ENCODE measurements at places on chromosomes 1 and 21.

- peaks cover 4% of the 10 kb centered on the region for H3K4me1 ChIP-seq
- no peak for DNase-seq
- H3K27ac ChIP-seq: no peak overlapping the region
Measured at GRCh38 chr1:246787781-246788513, 63.7 kb downstream of the SCCPDH start.

DNA sequence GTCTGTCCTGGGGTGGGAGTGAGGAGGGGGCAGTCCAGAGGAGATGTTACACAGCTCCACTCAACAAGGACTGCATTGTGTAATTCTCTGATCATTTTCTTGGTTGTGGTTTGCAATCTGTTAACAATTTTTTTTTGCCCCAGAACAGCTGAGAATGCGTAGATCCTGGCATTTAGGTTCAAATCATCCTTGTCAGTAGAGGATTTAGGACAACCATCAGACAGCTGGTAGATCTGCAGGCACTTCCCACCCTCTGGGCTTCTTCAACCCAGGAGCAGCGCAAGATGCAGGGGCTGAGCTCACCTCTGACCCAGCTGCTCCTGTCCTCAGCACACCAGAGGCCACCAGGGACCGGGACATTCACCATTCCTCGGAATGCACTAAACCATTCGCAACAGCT lies 13.5 kb downstream of the BCAR3 start:
- peaks cover 3% of the 10 kb centered on the region for H3K4me1 ChIP-seq
- no peak for DNase-seq
- peaks cover 3% of the 10 kb centered on the region for H3K36me3 ChIP-seq
- H3K27me3 ChIP-seq: peaks cover 3% of the 10 kb centered on the region

DNA sequence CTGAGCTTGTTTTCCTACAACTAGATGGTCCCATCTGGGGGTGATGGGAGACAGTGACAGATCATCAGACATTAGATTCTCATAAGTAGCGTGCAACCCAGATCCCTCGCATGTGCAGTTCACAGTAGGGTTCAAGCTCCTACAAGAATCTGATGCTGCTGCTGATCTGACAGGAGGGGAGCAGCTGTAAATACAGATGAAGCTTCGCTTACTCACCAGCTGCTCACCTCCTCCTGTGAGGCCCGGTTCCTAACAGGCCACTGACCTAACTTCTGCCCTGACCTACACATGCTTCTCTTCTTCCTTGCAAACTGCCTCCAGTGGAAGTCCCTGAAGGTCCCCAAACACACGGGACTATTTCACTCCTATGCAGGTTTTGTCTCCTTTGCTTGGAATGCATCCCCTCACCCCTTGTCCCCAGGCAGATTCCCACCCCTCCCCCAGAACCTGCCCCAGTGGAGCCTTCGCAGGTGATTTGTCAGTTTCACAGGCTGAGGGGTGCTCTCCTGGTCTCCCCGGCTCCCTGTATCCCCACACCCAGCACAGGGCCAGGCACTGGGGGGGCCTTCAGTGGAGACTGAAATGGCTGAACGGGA lies 5.7 kb upstream of the ZBTB48 start:
- H3K4me3 ChIP-seq: no peak overlapping the region
- no peak overlapping the region for H3K27ac ChIP-seq
- DNase-seq: no peak
- H3K36me3 ChIP-seq: peaks cover 3% of the 10 kb centered on the region
- no peaks in the 10 kb centered on the region for H3K27me3 ChIP-seq

DNA sequence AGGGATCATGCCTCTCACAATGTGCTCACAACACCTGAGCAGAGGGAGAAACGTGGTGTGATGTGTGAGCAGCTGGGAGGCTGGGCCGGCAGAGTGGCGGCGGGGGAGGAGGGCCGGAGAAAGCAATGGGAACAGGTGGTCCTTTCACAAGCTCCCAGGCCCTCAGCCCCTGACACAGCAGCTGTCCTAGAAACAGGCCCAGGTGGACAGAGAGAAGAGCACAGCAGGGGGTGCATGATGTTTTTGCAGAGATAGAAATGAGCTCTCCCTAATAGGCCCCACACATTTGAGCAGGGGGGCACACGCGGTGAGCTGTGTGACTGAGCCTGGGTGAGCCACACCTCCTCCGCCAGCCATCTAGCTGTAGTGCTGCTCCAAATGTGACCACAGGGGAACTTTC lies 7.6 kb upstream of the RGS16 start:
- H3K27ac ChIP-seq: no peak overlapping the region
- H3K4me1 ChIP-seq: peaks cover 27% of the 10 kb centered on the region
- no peaks in the 10 kb centered on the region for H3K36me3 ChIP-seq
- peaks cover 43% of the 10 kb centered on the region for H3K27me3 ChIP-seq

DNA sequence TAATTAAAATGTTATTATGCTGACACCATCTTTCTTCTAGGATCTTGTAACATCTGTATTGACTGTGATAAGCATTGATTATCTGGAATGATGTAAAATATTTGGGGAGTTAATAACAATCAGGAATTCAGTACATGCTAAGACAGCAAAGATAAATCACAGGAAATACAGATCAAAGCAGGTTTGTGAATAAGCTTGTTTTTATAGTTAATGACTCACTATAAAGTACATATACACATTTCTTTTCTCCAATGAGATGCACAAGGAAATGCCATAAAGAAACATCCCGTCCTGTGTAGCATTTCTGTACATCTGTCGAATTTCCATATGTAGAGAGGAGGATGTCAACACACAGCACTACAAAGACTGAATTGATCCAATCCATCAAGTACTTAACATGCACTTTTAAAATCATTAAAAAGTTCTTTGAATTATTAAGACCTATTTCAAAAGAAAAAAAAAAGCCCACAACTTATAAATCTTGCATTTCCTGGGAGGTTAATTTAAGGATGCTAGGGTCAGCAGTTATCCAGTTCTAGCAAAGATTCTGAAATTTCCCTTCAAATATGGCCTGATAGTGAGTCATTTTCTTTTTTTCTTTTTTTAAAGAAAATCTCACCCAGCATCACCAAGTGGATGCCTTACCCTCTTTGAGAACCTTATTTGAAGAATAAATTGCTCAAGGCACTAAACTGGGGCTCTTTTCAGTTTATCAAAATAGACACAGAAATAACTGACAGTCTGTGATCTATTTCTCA lies 243.2 kb upstream of the NR5A2 start:
- no peak for DNase-seq
- no peaks in the 10 kb centered on the region for H3K36me3 ChIP-seq
- H3K4me3 ChIP-seq: no peak overlapping the region
- H3K4me1 ChIP-seq: peaks cover 2% of the 10 kb centered on the region
- H3K27ac ChIP-seq: no peak overlapping the region
- H3K27me3 ChIP-seq: peaks cover 17% of the 10 kb centered on the region

DNA sequence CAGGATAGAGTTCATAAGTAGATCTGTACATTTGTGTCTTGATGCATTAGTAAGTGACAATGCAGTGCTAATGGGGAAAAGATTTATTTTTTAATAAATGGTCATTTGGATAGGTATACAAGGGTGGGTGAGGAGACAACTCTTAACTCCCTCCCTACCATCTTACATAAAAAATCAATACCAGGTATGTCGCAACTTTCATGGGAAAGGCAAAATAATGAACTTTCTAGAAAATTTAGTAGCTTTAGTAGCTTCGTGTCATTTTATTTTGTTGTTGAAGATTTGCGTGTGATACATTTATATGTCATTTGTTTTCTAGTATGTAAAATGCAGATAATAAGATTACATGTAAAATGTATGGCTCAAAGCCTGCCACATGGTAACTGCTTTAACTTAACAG lies 310.8 kb downstream of the RYR2 start:
- H3K36me3 ChIP-seq: no peaks in the 10 kb centered on the region
- no peaks in the 10 kb centered on the region for H3K4me1 ChIP-seq
- H3K27ac ChIP-seq: no peak overlapping the region
- H3K4me3 ChIP-seq: no peak overlapping the region
- H3K27me3 ChIP-seq: peaks cover 10% of the 10 kb centered on the region
- DNase-seq: no peak

GRCh38 chr1:228082918-228083870 lies 686 bp downstream of the ARF1 start:
- no peaks in the 10 kb centered on the region for H3K27me3 ChIP-seq
- peak overlapping the region; percentile 95 for H3K4me3 ChIP-seq
- peaks cover 49% of the 10 kb centered on the region for H3K4me1 ChIP-seq
- DNase-seq: peak; percentile 29
- H3K27ac ChIP-seq: peak overlapping the region; percentile 94
- H3K36me3 ChIP-seq: no peaks in the 10 kb centered on the region

DNA sequence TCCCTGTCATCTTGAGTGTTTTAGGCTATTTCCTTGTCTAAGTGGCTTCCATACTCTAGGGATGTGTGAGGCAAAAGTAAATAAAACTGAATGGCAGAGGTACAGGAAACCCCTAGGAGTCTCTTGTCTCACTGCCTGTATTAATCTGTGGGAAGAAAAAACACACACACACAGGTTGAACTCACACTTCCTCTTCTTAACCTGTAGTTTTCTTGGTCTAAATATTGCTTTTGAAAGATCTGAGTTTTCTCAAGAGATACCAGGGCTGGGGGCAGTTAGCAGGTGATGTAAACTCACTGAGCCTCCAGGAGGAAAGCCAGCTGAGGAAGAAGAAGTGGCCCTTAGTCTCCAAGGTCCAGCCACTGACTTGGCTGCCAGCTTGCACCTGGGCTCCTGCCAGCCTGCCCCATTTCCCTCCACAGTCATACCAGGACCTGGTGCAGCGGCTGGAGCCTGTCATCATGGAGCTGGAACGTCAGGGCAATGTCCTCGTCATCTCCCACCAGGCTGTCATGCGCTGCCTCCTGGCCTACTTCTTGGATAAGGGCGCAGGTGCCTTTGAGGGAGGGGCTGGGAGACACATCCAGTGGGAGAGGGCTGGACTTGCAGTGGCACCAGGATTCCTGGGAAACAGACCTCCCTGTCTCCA lies 16.9 kb downstream of the PFKFB2 start:
- no peaks in the 10 kb centered on the region for H3K36me3 ChIP-seq
- H3K4me1 ChIP-seq: peaks cover 14% of the 10 kb centered on the region
- H3K27ac ChIP-seq: no peak overlapping the region
- H3K4me3 ChIP-seq: no peak overlapping the region

- H3K27me3 ChIP-seq: peaks cover 7% of the 10 kb centered on the region
- no peak for DNase-seq
- no peaks in the 10 kb centered on the region for H3K36me3 ChIP-seq
- H3K27ac ChIP-seq: no peak overlapping the region
- H3K4me1 ChIP-seq: no peaks in the 10 kb centered on the region
- no peak overlapping the region for H3K4me3 ChIP-seq
Measured at GRCh38 chr1:152148051-152148450, 11.0 kb downstream of the RPTN start.

DNA sequence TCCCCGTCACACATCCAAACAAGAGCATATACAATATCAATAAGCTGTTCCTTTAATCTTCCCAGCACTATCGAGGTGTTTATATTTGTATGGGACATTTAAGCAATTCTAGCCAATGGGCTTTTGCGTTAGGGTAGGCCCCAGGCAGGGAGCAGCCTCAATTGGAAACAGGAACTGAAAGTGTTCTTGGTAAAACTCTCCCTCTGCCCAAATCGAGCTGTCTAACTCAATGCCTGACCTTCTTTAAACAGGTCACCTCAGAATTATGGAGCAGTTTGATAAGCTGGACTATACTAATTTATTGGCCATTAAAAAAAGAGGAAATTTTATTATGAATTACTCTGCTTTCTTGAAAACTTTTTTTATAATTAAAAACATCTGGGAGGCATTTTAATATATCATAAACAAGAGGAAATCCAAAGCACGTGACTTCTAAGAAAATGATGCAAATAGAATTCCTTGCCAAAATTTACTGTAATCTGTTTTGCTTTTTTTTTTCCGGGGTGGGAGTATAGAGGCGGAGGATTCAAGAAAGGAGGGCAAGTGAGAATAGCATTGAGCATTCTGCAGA lies 498.1 kb downstream of the LMO4 start:
- H3K27ac ChIP-seq: no peak overlapping the region
- no peaks in the 10 kb centered on the region for H3K4me1 ChIP-seq
- no peaks in the 10 kb centered on the region for H3K36me3 ChIP-seq
- H3K4me3 ChIP-seq: no peak overlapping the region
- peaks cover 16% of the 10 kb centered on the region for H3K27me3 ChIP-seq
- DNase-seq: no peak

- DNase-seq: no peak
- H3K27me3 ChIP-seq: peaks cover 7% of the 10 kb centered on the region
- peaks cover 29% of the 10 kb centered on the region for H3K4me1 ChIP-seq
- H3K4me3 ChIP-seq: peak overlapping the region; percentile 92
Measured at GRCh38 chr21:41926117-41926806, 27.6 kb downstream of the C2CD2 start.

DNA sequence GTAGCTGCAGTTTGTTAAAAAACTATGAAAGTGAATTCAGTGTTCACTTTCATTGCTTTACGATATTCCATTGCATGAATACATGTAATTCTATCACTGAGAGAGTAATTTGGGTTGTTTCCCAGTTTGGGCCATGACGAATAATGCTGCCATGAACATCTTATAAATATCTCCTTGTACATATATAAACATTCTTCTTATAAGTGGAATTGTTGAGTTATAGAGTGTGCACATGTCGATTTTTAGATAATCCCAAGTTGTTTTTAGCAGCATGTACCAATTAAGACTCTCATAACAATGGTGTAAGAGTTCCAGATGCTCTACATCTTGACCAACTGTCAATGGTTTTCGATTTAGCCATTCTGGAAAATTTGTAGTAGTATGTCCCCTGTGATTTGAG lies 40.9 kb downstream of the ALG6 start:
- peaks cover 2% of the 10 kb centered on the region for H3K4me1 ChIP-seq
- no peak overlapping the region for H3K27ac ChIP-seq
- DNase-seq: no peak
- H3K4me3 ChIP-seq: no peak overlapping the region

DNA sequence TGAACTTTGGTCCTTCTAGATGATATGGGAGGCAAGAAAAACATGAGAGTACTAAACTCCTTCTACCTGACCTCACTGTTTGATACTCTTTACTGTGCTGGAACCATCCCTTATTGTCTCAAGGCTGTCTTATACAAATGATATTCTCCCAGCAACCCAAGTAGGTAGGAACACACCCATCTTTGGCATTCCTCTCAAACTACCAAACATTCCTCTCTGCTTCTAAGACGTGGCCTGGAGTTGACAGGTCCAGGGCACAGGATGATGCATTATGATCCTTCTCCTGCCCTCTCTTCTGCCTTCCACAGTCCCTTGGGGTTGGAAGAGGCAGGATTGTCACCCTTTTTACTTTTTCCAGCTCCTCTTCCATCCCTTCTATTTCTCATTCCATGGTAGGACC lies 90.5 kb downstream of the SPATA17 start:
- no peaks in the 10 kb centered on the region for H3K4me1 ChIP-seq
- no peak overlapping the region for H3K27ac ChIP-seq
- no peak for DNase-seq
- no peaks in the 10 kb centered on the region for H3K36me3 ChIP-seq
- H3K4me3 ChIP-seq: no peak overlapping the region

- H3K36me3 ChIP-seq: peaks cover 2% of the 10 kb centered on the region
- no peak for DNase-seq
- H3K27ac ChIP-seq: peak overlapping the region; percentile 89
- H3K4me3 ChIP-seq: peak overlapping the region; percentile 81
- peaks cover 15% of the 10 kb centered on the region for H3K4me1 ChIP-seq
Measured at GRCh38 chr1:41242342-41243078, 404 bp upstream of the SCMH1 start.
